ENCODE measurements at places on chromosomes 6 and 20. TPM values are rescaled to one million over a fixed set of nuclear protein-coding genes. Genes with fewer than 3 reads are reported as not detected.

GRCh38 chr6:148855744-148856143 is 108.9 kb downstream of the UST start:
- DNase-seq: no peak

- DNase-seq: no peak
Measured at GRCh38 chr20:58651559-58651945, 469 bp downstream of the STX16 start.

DNA sequence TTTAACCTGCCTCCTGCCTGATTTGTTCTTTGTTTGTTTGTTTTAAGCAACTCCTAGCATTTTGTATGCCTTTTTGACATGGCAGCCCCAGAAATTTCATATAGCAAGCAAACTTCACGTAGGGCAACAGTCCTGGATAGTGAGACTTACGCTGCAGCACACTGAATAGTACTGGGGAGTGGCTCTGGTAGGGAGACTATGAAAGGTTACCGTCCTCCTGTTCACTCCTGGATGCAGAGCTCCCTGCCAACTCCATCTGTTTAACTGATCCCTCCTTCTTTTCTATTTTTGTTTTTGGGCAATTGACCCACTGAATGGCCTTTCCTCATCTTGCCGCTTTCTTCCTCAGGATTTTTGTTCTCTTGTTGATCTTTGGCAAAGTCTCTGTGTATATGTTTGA is 44.5 kb upstream of the BMP6 start:
- DNase-seq: no peak

DNA sequence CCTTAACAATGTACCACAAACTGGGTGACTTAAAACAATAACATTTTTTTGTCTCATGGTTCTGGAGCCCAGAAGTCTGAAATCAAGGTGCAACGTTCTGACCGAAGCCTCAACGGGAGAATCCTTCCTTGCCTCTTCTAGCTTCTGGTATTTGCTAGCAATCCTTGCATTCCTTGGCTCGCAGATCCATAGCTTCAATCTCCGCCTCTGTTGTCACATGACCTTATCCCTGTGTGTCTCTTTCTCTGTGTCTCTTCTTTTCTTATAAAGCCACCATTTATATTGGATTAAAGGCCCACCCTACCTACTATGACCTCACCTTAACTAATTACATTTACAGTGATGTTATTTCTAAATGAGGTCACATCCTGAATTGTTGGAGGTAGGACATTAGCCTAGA is 37.2 kb upstream of the DOK5 start:
- DNase-seq: no peak

GRCh38 chr6:75766387-75766786 is 17.3 kb downstream of the MYO6 start:
- DNase-seq: no peak

DNA sequence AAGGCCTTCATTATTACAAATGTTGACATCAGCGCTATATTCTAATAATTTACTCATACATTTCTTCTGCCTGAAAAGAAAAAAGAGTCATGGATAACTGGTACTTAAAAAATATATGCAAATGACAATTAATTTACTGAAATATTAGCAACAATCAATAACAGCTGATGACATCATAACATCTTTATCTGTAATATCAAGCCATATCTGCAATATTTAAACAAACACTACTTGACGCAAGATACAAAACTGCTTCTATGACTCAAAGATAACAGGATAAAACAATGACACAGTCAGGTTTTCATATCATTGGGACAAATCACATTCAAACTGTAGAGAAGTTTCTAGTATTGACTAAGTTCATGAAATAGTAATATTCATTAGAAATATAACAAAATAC is 16.5 kb downstream of the HACE1 start:
- no peak for DNase-seq

- peak; percentile 68 for DNase-seq
Measured at GRCh38 chr20:39778847-39779604, 816.9 kb downstream of the DHX35 start.

DNA sequence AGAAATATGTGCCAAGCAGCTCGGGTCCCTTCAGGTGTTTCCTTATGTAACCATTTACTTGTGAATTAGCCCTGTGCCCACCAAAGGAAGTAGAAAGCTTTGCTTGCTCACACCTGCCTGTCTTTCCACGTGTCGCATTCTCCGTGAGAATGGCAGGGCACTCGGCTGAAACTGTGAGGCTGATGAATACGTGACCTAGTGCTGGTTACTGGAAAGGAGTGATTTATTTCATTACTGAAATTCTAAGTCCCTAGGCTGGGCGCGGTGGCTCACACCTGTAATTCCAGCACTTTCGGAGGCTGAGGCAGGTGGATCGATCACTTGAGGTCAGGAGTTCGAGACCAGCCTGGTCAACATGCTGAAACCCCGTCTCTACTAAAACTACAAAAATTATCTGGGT is 45.9 kb upstream of the TULP1 start:
- no peak for DNase-seq

DNA sequence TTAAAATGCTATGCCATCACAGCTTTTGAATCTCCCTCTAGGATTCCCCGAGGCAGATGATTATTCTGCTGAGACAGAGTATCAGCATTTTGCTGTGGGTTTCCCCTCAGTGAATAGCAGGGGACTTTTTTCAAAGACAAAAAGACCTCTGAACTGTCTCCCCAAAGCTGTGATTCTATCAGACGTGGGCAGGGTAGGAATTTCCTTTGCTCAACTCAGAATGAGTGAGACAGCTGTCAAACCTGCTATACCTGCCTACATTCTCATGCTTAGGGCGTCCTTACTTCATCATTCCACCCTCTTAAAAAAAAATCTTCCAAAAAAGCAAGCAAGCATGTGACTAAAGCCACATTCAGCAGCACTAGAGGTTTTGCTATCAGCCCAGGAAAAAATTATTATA is 147.6 kb upstream of the FAM83B start:
- no peak for DNase-seq

GRCh38 chr6:134391205-134391604 is 73.3 kb upstream of the SGK1 start:
- no peak for DNase-seq

DNA sequence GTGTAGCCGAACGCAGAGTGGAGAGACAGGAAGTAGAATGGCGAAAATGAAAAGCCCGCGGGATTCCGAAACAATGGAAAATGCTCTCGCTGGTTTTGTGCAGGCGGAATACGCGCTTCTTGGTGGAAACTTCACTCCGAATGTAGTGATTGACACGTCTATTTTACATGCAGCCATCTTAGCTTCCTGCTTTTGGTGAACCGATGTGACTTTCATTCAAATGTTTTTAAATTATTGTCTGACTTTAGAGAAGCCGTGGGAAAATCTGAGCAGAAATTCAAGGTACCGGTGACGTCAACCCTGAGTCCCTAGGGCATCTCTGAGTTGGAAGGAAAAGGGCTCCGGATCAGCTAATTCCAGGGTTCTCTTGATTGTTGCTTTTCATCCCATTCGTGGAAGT is 11.4 kb downstream of the GPX5 start:
- peak; percentile 10 for DNase-seq

DNA sequence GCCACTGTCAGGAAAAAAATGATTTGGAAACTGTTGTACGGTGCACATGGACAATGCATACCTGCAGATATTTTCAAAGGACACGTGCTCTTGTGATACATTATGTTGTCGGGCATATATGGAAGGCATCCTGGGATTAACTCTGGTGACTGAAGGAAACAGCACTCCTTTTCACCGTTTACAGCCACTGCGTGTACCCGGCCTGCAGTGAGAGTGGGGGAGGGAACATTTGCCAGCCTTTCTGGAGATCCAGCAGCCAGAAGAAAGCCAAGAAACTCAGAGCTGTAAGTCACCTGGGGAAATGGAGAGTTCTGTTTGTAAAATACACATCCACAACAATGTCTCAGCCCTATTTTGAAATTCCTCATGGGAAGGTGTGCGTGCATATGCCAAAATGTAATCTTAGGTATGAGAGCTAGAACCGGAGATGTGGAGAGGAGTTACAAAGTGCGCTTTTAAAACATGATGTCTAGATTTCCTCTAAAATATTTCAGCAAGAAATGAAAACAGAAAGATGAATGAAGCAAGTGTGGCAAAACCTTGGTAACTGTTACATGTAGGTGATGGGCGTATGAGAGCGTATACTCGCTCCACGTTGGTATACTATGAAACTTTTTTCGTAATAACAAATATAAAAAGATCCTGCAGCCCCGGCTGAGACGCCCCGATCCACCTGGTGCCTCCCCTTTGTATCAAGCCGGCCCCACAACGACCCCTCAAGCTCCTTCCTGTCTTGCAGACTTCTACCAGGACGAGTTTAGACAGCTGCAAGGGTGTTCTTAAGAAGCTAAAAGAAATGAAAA is 8.6 kb upstream of the FOXF2 start:
- no peak for DNase-seq

DNA sequence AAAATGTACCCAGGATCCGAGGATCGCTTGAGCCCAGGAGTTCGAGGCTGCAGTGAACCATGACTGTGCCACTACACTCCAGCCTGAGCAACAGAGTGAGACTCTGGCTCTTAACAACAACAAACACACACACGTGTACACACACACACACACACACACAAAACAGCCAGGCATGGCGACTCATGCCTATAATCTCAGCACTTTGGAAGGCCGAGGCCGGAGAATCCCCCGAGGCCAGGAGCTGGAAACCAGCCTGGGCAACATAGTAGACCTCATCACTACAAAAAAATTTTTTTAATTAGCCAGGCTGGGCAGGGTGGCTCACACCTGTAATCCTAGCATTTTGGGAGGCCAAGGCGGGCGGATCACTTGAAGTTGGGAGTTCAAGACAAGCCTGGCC is 23.3 kb upstream of the ARFGEF2 start:
- DNase-seq: peak; percentile 66

GRCh38 chr6:110543106-110543505 is 66.7 kb upstream of the SLC22A16 start:
- peak; percentile 70 for DNase-seq

DNA sequence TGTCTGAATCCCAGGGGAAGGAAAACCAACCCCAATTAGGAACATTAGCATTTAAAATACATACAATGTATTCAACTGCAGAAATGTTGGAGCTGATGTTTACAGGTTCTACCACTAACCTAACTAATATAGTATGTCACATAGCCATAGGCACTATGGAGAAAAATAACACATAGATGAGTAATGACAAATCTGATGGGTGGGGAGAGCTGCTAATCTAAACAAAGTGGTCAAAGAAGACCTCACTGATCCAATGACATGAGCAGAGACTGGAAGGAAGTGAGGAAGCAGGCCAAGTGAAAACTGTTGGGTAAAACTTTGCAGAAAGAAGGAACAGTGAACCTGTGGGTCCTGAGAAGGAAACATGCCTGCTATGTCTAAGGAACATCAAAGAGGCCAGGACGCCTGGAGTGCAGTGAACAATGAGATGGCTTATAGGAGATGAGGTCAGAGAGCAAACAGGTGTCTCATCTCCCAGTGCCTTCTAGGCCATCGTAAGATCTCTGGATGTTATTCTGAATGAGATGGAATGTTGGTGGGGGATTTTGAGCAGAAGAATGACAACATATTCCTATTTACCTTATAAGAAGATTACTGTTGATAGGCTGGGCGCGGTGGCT is 135.7 kb downstream of the ALDH8A1 start:
- peak; percentile 84 for DNase-seq

GRCh38 chr20:37519508-37520418 is 1.3 kb upstream of the NNAT start:
- DNase-seq: no peak

DNA sequence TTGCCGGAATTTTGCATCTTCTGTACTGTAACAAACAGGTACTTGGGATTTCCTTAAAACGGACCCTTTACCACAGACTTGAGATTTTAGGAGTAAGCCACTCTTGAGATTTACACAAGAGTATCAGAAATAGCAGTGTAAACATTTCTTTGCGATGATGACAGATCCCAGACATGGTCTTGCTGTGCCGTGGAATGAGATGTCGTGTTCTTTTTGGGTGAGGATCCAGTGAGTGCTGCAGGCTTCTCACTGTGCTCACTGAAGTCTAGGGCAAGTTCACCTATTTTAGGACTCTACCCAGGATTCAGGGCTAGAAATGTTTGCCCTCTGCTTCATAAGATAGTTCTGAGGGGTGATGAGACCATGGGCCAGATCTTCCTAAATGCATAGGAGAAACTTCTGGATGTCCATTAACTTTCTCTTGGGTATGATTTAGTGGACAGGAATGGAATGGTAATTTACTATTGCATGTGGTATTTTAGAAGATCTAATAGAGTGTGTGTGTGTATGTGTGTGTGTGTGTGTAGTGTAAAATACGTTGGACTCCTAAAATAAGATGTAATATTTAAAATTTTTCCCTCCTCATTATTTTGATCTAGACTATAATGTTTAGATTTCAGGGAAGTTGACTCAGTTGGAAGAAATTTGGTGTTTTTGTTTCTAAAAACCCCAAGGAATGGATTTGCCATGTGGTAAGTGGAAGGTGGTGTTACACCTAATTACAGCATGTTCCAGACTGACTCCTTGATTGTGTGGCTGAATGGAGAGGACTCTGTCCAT is 8.5 kb downstream of the LRRC1 start:
- no peak for DNase-seq

- DNase-seq: no peak
Measured at GRCh38 chr20:59422872-59423544, 122.6 kb downstream of the EDN3 start.

GRCh38 chr6:72553531-72554511 is 68.0 kb upstream of the KCNQ5 start:
- peak; percentile 39 for DNase-seq

- DNase-seq: no peak
Measured at GRCh38 chr20:25194333-25194972, 1.1 kb upstream of the ENTPD6 start.

GRCh38 chr6:54206510-54206909 is 95.3 kb downstream of the MLIP start:
- DNase-seq: no peak

DNA sequence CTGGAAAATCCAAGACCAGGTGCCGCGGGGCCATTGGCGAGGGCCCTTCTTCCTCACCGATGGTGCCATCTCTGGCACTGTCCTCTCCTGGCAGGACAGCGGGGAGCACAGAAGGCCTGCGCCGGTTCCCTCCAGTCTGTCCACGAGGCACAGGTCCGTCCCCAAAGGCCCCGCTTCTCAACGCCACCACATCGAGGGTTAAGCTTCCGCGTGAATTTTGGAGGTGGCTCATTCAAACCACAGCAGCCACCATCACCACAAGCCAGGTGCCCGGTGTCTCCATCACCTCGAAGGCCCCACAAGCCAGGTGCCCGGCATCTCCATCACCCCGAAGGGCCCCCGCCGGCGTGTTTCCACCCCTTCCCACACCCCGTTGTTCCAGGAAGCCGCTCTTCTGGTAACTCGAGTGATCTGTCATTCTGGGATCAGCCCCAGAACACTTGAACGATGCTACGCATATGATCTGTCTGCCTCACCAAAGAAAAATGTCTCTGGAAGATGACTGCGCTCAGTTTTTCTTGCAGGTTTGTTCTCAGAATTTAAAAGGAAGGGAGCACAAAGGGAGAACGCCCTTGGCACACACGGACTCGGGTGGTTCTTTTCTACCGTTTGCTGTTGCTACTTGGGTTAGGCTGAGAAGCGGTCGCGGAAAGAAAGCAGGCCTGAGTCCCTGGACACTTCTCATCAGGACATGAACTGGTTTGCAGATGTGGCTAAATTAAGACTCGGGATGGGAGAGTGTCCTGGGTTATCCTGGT is 9.9 kb upstream of the KIF25 start:
- no peak for DNase-seq

- no peak for DNase-seq
Measured at GRCh38 chr20:1184638-1185315, at the start of gene TMEM74B. TMEM74B (minus strand) TSS chr20:1184981; CDS start chr20:1183801, 1,180 bp downstream.

LZTS3 gene
- total RNA-seq: 3.4 TPM

OSBPL2 gene
- 17.8 TPM for total RNA-seq

CRISP2 gene
- not detected for total RNA-seq

CABLES2 gene
- 4.7 TPM for total RNA-seq

EYS gene
- not detected for total RNA-seq

FOXF2 gene
- total RNA-seq: 2.0 TPM

LRRN4 gene
- total RNA-seq: not detected

POM121L2 gene
- total RNA-seq: 0.12 TPM

ENPP1 gene
- total RNA-seq: 30.0 TPM

Measured in RPMI7951 (cell line).